Activated T-helper 1 cell treated with anti-CD3 and anti-CD28 coated beads, Interleukin-12 subunit alpha, Interleukin-12 subunit beta, Interleukin-2, Interleukin-4 antibody, amounts not matched to agents 30 ng/mL and 10 ng/mL and 1 ng/mL, durations not matched to agents 14 hours and 24 hours and 36 hours (primary cell): ENCODE measurements at places on chromosomes 3 and 15.

- no peak for DNase-seq
Observed at GRCh38 chr3:12246497-12247163, 42.2 kb upstream of the PPARG start.

DNA sequence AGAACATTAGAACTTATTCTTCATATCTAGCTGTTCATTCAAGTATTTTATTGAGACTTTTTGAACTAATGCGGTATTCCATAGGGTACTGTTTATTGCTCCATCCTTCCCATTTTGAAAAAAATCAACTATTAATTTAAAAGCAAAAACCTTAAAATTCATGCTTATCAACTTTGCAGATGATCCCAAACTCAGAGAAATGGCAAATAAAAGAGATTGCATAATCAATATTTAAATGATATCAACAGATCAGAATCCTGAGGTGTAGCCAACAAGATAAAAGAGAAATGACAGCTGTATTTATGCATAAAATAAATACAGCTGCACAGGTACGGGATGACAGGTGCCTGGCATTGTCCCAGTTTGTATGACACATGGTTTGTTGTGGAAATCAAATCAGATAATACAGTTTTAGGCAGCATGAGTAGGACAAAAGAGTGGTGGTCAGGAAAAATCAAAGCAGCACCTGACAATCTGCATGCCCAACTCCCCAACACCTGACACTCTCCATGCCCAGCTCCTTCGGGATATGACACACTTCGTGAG is 42.4 kb upstream of the CMTM8 start:
- DNase-seq = no peak

DNA sequence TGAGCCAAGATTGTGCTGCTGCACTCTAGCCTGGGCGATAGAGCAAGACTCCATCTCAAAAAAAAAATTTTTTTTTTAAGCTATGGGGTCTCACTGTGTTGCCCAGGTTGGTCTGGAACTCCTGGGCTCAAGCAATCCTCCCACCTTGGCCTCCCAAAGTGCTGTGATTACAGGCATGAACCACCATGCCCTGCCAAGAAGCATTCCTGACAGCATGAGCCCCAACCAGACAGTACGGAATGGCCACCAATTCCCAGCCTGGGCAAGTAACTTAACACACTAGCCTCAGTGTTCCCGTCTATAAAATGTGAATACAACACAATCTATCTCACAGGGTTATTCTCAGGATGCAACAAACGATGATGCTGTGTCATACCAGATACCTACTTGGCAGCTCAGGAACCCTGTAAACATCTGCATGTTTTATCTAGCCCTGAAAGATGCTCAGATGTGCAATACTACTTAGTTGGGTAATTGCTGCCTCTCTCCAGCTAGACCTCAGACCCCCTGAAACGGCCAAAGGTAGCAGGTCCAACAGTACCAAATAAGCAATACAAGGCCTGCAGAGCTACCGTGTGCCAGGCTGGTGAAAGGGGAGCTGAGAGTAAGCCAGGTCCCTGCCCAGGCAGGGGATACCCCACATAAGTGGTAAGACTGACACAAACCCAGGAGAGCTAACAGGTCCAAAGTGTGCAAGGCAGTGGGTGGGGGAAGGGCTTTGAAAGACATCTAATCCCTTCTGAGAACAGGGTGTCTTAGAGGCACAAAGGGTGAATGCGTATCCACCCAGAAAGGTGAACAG is 1.9 kb downstream of the TKT start:
- no peak for DNase-seq

GRCh38 chr3:33658621-33658990 is 59.4 kb downstream of the CLASP2 start:
- no peak for DNase-seq

DNA sequence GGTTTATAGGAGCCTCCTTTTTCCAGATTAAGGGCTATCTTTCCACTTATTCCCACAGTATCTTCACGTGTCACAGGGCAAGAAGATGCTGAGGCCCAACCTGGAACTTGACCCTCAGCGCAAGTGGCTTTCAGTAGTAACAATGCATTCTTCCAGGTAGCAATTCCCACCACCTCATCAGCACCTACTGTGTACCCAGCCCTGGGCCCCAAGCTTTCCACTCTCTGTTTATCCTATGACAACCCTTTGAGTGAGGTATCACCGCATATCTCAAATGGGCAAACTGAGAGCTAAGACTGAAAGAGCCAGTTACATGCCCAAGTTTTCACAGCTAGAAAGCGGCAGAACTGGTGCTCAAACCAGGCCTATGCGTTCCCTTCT is 88.2 kb downstream of the CPN2 start:
- DNase-seq = no peak
